ENCODE measurements at places on chromosomes 4 and X.

GRCh38 chrX:19005909-19006308 is 22.0 kb upstream of the PHKA2 start:
- DNase-seq = no peak

DNA sequence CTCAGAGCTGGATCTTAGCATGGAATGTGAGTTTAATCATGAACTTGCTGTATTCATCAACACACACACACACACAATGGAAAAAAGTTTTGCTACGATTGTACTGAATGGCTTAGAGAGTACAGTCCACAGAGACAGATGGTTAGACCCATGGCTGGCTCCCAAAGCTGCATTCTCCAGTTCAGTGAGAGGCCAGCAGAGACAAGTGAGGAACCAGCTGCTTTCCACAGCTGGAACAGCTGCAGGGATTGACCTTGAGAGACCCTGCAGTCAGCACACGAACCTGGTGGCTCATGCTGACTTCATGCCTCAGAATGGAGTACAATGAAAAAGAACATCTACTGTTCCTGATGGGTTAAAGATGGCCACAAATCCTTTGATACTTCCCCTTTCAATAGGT is 94.5 kb downstream of the DHX15 start:
- DNase-seq = peak; percentile 65

GRCh38 chr4:154720123-154720522 is 23.7 kb upstream of the LRAT start:
- DNase-seq = no peak

- no peak for DNase-seq
Measured at GRCh38 chrX:18348047-18348446, 6.4 kb downstream of the SCML2 start.

DNA sequence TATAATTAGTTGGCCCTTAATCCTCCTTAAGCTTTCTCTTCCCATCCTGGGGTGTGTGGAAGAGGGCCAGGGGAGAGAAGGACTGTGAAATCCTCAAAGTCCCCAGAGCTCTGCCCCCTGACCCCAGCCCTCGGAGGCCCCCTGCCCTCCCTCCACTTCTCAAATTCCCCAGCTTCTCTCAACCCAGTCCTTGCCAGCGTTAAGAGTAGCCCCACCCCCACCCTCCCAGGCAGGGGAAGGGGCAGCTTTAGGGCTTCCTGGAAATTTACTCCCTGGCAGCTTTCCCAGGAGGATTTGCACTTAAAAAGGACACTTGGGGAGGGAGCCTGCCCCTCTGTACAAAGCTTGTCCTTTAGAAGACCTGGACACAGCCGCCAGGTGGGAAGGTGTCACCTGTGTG is 11.8 kb upstream of the CD40LG start:
- DNase-seq = peak; percentile 2

GRCh38 chrX:96183843-96184242 is 500.8 kb upstream of the DIAPH2 start:
- DNase-seq = no peak

GRCh38 chr4:52107336-52107735 is 56.2 kb downstream of the SPATA18 start:
- DNase-seq = no peak

GRCh38 chr4:71360844-71361243 is 22.0 kb downstream of the SLC4A4 start:
- no peak for DNase-seq

DNA sequence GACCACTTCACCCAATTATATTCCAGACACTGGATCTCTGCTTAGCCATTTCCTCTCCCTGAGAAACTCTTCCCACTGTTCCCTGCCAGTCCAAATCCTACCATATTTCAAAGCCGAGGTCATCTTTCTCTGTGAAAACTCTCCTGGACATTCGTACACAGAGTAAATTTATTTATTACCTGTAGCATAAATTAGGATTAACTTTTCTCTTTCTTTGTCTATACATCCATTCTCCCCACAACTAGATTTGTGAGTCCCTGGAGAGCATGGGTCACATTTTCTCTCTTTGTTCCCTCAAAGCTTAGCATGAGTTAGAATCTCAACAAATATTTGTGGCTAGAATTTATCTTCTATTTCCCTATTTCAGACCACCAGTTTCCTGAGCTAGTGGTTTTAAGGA is 27.8 kb upstream of the SMIM10 start:
- no peak for DNase-seq

DNA sequence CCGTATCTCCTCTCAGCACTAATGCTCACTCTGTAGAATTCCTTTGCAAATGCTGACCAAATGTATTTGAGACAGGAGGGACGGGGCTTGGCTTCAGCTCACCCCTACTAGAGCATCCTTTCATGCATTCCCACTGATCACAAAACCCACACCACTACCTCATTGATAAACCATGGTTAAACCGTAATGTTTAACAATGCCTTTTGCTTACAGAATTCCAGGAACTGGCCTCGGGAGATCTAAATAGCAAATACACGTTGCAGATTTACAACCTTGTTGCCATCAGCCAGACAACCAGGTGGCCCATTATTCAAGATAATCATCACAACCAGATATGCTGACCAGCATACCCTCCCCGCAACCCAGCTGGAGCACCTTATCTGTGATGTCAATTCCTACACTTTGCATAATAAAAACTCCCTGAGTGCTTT is 391.9 kb downstream of the KCTD8 start:
- DNase-seq = no peak

- DNase-seq = no peak
Measured at GRCh38 chrX:84796321-84796720, 207.4 kb upstream of the APOOL start.

Data from right lung (tissue), 10 donors.